CD4-positive, alpha-beta T cell treated with Interleukin-15 for 4 hours (primary cell): ENCODE measurements at places on chromosomes 3 and 15.

- no peak for DNase-seq
Observed at GRCh38 chr3:89488800-89489580, 381.6 kb downstream of the EPHA3 start.

- DNase-seq = no peak
Observed at GRCh38 chr15:79440355-79440908, 8.3 kb downstream of the MINAR1 start.

DNA sequence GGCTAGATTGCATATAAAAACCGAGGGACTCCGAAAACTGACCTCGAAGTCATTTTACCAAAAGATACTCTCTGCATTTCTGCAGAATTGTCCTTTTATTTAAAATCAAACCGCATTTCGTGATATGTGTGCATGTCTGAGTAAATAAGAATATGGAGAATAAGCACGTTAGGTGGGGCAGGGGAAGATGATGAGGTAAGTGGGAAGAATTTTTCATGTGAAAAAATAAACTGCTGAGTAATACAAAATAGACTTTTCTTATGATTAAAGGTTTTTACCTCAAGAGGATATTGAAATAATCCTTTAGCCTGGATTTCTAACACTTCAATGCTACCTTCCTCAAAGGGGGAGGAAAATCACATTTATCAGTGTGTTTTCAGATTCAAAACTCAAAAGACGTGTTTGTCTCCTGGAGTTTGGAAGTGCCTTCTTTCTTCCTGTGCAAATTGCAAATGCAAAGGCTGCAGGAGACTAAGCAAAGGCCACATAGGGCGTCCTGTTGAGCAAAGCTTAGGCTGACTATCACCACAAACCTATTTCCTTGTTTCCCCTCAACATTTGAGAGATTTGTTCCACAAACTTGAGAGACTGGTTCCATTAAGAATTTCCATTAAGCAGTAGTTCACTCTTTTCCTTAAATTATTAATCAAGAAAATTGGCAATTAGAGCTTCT lies 813.5 kb downstream of the MCTP2 start:
- DNase-seq = no peak

GRCh38 chr3:64494526-64494925 lies 193.3 kb downstream of the ADAMTS9 start:
- no peak for DNase-seq

DNA sequence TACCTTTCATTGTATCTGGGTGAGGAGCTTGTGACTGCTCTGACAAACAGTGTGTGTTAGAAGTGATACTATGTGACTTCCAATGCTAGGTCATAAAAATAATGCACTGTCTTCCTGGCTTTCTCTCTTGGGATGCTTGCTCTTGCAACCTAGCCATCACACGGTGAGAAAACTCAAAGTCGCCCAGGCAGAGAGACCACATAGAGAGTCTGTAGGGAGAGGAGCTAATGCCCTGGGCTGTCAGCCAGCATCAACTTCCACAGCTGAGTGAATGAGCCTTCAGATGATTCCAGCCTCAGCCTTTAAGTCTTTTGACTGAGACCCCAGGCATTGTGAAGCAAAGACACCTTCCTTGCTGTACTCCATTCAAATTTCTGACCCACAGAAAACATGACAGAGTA lies 220.6 kb upstream of the SGO1 start:
- no peak for DNase-seq

DNA sequence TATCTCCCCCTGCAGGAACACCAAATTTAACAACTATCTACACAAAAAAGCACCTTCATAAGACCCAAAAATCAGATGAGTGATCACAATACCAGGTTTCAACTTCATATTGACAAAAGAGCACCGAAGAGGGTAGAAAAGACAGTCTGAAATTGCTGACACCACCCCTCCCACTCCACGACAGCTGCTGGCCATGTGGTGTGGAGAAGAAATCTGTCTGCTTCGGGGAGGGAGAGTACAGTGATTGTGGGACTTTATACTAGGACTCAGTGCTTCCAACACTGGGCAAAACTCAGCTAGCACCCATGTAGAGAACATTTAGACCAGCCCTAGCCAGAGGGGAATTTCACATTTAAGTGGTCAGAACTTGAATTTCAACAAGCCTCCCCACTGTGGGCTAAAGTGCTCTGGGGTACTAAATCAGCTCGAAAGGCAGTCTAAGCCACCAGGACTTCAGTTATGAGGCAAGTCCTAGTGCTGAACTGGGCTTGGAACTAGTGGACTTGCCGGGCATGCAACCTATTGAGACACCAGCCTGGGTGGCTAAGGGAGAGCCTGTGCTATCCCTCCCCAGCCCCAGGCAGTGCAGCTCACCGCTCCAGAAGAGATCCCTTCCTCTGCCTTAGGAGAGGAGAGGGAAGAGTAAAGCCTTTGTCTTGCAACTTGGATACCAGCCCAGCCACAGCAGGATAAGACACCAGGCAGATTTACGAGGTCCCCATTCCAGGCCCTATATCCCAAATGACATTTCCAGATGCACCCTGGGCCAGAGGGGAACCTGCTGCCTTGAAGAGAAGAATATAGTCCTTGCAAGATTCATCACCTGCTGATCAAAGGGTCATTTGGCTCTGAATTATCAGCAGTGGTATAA lies 44.6 kb upstream of the POU1F1 start:
- no peak for DNase-seq

DNA sequence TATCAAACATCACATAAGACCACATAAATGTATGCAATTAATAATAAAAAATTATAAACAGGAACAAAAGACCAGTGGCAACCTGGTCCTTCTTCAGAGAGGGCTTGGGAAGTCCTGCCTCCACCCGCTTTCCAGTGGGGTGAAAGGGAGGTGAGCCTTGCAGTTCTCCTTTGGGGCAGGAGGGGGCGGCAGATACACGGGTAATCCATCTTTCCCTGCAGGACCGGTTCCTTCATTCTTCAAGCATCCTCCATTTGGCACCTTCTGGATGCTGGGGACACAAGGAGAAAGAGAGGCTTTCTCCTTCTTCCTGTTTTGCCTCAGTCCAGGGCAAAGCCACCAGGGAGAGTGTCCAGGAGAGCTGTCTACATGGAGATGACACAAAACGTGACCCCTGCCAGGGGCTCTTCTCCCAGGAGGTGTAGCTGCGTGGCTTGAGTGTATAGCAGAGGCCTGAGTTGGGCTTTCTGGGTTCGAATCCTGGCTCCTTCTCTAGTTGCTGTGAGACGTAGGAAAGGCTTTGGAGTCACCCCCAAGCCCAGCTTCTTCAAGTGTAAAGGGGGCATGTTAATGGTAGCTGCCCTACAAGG lies 23.2 kb downstream of the RPLP1 start:
- peak; percentile 70 for DNase-seq
